ENCODE measurements at places on chromosomes 11 and 22.

- DNase-seq: no peak
Measured at GRCh38 chr22:39110631-39111561, 13.9 kb downstream of the APOBEC3H start.

GRCh38 chr11:76621868-76622267 lies 48.7 kb downstream of the LRRC32 start:
- no peak for DNase-seq

DNA sequence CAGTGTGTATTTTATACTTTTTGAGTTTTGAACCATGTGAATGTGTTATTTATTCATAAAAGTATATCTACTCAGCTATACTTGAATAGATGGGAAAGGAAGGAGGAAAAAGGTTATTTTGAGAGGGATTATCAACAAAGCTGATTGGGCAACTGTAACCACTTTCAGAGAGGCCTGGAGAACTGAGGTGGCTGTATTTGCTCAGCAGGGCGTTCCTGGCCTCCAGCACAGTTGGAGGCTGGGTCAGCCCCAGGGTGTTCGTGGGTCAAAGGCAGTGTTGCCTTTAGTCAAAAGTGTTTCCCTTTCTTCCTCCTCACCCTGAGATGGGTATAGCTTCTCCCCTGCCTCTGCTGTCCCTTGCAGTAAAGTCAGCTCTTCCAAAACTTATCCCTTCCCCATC lies 26.7 kb downstream of the ASCC2 start:
- no peak for DNase-seq

GRCh38 chr22:21726650-21727049 lies 8.9 kb downstream of the YPEL1 start:
- no peak for DNase-seq

- no peak for DNase-seq
Measured at GRCh38 chr11:92946707-92947106, 22.7 kb upstream of the MTNR1B start.

DNA sequence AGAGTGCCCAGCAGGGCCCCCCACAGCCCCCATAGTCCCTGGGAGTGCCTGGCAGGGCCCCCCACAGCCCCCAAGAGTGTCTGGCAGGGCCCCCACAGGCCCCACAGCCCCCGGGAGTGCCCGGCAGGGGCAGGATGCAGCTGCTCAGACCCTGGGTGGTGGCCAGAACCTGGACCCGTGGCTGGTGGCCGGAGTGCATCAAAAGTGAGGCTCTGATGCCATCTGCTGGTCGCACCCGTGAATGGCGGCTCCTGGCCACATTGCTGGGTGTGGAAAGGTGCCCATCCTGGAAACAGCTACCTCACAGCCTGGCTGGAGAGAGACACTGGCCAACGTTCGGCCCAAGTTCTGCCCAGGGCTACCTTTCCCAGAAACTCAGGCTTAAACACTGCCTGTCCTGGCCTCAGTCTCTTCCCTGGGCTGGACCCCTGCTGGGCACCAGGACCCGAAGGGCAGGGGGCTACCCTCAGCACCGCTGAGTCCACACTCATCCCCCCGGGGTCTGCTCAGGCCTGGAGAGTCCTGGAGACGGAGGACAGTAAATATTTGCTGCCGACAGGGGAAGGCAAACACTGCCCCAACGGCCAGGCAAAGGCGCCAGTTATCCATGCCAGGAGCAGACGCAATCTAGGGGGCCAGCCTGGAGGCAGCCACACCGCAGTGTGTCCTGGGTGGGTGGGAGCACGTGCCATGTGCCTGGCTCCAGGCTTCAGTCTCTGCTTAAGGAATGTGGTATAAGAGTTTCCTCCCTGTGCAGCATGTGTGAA lies 4.4 kb downstream of the INS start:
- peak; percentile 71 for DNase-seq

All from myocyte (in vitro differentiated cells).